Dermis microvascular lymphatic vessel endothelial cell (primary cell): ENCODE measurements at places on chromosomes 16 and 17.
A peak's percentile ranks its signal among the peaks of the same experiment; 100 is the strongest.

DNA sequence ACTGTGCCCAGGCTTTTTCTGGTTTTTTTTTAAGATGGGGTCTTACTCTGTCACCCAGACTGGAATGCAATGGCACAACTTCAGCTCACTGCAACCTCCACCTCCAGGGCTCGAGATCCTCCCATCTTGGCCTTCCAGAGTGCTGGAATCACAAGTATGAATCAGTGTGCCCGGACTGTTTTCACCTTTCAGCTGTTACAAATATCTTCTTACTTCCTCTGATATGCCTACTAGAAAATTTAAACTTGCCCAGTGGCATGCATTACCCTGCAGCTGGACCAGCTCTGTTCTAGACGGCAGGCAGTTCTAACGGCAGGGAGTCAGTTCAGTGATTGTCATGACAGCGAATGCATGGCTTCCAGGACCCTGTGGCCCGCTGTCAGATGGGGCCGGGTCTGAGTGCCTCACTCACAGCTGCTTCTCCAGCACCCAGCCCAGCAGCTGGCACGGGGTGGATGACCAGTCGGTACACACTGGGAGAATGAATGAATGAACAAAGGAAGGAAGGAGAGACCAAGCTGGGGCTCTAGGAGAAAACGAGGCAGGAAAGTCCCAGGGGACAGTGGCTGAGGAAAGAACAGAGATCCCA is 28.0 kb upstream of the LITAF start:
- no peak for DNase-seq

- DNase-seq = no peak
These were observed 13.3 kb downstream of the UTS2R start for GRCh38 chr17:82384730-82385481.

DNA sequence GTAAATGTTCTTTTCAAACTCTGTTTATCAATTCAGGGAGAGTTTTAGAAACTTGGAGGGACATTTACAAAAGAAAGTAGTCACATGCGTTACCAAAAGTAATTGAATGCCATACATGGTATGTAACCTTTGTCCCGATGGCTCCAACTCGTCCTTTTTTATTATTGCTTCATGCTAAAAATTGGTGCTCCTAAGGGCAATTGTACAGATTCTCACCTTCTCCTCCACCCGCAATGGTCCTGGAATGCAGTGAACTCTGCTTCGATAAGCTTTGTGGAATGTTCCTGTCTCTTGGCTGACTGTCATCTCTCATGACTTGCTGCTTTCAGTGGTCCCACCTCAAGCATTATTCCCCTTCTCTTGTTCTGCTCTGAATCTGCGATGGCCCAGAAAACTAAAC is 20.9 kb downstream of the GNAO1 start:
- DNase-seq = no peak

DNA sequence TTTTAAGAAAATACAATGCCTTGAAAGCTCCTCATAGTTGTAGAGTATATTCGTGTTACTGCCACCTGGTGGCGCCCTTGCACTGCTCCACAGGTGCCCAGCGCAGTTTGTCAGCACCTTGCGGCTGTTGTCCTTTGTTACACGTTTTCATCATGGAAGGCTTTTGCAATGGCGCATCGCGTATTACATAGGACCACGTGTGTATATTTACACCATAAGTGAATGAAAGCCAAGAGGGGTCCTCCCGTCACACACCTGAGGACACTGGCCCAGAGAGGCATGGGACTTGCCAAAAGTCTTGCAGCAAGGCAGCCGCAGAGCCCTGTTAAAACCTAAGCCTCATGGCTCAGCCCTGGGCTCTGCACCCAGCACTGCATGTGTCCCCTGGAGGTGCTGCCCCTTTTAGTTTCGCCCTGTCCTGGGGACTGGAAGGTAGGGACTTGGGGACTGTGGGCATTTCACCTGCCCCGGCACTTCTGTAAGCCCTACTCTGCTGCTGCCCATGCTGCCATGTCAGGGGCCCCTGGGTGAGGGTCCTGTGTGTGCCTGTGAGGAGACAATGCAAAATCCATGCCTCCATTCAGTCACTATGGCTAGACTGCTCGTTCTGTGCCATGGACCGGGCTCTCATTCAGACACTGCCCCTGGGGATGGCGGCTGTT is 24.3 kb downstream of the POLR3E start:
- DNase-seq = peak; percentile 77

- DNase-seq = no peak
These were observed 11.9 kb upstream of the RASD1 start for GRCh38 chr17:17508019-17508535.

DNA sequence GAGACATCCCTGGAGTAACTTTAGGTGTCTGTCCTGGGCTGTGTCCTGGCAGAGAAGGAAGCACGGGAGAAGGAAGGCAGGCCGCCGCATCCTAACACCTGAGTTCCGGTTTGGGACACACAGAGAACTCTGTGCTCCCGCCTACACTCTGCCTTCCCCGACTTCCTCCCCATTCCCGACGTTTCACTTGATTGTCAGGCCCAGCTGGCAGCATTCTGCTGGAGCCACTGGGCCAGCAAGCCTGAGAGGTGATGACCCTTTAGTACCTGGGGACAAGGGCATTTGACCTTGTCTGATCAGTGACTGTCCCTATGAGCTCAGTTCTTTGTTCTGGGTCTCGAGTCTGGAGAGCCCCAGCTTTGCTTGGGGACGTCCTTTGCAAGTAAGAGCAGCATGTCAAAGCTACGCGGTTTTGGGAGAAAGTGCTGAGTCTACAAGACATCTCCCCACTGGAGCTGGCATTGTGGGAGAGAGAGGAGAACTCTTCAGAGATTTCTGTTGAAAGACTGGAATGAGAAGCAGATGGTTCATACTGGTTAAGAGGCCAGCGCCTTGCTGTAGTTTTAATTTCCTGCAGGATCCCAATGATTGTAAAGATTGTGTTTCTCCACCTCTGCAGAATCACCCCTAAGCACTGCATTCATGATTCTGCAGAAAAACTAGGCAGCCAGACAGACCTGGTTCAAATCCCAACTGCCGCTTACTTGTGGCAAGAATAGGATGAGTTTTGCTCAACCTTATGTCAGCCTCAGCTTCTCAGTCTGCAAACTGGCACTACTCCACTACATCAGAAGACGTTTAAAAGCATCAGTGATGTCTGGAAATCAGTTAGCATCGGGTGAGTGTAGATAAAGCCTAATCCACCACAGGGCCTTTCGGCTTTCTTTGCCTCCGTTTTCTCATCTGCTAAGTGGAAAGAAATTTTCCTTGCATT is 20.6 kb downstream of the ABAT start:
- no peak for DNase-seq

DNA sequence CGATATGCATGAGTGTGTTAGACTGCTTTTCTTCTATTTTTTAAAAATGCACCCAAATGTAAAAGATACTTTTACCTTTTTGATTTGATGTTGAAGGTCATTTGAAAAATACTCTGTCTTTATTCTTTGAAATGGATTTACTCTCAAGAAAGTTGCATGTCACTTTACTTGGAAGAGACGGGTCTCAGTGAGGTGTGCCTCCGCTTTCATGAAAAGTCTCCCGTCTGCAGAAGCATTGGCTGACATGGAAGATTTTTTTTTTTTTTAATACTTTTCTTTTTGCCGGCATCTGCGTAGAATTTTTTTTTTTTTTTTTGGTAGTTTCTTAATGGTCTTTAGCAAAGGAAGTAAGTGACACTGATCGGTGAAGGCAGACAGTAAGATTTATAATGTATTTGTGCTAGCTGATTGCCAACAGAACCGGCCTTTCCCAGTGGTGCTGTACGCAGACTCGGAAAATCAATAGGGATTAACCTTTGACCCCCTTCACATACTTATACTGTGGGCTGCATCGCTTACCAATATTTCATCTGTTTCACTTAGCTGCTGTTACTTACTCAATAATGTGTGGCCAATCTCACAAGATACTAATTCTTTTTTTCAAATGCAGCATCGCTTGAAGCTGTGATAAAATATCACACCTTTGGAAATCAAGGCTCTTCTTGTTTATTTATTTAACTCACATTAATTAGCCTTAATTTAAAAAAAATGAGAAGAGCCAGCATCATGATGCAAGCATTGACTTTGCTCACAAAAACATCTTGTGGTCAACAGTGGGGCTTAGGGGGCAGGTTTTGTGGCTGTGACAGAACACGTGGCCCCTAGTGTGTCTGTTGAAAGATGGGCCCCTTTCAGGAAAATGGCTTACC is 383.9 kb downstream of the WWOX start:
- no peak for DNase-seq

- no peak for DNase-seq
These were observed 66.3 kb downstream of the CLEC16A start for GRCh38 chr16:11010575-11011221.

DNA sequence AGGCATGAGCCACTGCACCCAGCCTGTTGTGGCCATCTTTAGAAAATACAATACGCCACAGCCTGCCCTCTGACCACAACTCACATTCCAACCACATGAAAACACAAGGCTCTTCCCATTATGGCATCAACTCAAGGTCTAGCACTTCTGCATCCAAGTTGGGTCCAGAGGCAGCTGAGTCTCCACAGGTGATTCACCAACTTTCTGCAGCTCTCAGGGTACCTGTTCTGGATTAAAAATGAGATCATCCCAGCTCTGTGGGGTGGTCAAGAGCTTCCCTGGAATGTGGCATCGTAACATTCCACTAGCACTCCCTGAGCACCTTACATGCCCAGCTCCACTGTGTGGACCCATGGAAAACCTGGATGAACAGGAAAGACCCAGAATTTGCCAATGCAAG is 9.9 kb upstream of the GUCY2D start:
- no peak for DNase-seq

GRCh38 chr17:3983606-3984484 is 19.6 kb upstream of the ATP2A3 start:
- peak; percentile 89 for DNase-seq

DNA sequence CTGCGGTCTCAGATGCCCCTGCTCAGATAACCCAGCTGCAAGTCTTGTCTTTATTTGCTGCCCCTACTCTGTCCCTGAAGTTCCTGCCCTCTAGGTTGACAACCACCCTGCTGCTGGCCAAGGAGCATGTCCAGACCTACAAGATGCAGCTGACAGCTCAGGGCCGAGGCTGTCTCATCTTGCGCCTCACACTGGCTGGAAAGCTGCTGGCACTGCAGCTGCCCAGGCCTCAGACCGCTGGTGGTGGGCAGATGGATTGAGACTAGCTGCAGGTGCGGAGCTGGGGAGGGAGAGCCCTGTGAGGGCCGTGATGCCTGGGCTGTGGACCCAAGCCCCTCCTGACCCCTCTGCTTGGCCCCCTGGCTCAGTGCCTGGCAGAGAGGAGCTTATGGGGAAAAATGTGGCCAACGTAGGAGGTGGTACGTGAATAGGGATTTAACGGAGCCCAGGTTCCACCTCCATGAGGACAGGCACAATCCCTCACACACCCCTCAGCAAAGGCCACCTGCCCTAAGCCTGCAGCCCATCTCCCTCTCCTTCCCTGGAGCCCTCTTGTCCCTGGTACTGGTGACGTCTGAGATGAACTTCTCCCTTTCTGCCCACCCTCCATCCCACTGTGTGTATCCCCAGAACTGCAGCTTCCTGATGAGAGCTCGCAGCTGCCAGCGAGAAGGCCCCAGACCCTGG is 8.3 kb upstream of the GALK1 start:
- no peak for DNase-seq

GRCh38 chr16:48462106-48462740 is 77.0 kb upstream of the SIAH1 start:
- peak; percentile 15 for DNase-seq

DNA sequence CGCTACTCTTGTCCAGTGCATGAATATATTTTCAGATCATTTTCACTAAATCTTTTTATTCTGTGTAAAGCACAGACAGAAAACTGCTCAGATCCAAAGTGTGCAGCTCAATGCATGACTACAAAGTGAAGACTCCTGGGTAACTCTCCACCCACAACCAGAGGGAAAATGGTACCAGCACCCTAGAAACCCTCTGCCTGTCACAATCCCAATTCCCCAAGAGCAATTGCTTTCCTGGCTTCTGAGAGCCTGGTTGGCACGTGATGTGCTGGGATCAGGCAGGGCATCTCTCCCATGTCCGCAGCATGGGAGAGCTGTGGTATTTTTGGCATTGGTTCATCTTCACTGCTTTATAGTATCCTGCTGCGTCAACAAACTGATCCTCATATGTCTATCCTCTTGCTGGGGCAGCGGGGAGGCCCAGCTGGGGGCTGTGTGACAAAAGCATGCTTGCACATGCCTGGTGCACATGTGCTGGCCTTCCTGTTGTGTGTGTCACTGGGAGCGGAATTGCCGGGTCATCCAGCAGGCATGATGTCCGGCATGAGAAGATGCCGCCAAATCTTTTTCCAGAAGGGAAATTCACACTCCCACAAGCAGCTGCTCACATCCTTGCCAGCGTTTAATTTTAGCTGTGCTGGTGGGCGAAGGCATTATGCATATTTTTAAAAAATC is 278.9 kb upstream of the FOXF1 start:
- no peak for DNase-seq

GRCh38 chr16:85929259-85929721 is 30.3 kb downstream of the IRF8 start:
- DNase-seq = no peak

GRCh38 chr17:1232786-1233185 is 37.5 kb upstream of the BHLHA9 start:
- DNase-seq = no peak

DNA sequence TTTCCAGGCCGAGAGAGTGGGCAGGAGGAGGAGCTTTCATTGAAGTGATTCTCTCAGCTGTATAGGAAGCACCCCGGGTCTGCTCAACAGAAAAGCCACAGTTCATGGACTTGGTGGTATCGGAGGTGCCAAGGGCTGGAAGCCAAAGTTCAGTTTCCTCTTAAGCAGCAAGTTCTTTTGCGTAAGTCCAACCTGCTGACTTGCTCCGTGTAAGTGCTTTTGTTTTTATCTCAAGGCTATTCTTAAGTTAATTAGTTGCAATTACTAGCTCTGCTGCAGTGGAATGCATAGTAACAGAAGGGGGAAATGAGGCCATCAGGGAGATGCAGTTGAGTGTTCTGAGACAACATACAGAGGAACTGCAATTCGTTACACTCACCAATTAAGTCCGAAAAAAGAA is 44.6 kb downstream of the SMIM36 start:
- DNase-seq = no peak

GRCh38 chr17:46940692-46941404 is 17.9 kb downstream of the GOSR2 start:
- peak; percentile 77 for DNase-seq

DNA sequence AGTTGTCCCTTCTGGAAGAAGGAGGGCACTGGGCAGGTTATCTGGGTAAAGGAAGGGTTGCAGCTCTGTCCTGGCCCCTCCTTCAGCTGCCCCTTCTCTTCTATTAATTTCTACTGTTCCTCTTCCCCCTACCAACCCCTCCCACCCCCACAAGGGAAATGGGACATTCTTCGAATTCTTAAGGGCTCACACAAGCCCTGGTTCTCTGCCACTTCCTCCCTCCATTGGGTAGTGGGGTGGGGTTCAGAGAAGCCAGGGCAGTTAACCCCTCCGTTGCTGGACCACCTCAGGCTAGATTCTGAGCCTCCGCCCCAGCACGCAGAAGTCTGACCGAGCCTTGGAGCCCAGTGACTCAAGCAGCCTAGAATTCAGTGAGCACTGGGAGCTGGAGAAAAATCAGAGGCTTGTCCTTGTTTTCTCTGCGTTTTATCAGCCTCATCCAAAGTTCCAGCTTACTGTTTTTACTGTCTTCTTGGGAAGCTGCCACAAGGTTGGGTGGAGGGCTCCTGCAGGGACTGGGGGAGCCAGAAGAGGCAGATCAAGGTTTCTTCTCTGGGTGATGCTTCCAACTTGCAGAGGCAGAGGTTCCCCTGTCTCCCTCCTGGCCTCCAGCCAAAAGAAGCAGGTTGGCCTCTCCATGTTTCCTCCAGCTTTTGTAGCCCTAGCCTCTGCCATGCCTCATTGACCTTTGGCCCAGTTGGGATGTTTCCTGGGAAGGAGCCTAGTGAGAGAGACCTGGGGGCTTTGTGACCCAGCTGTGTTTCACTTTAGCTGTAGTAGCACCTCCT is 10.2 kb downstream of the LASP1 start:
- peak; percentile 54 for DNase-seq

- no peak for DNase-seq
These were observed 25.3 kb downstream of the VWA3A start for GRCh38 chr16:22117609-22118008.
